ENCODE measurements at places on chromosomes 6 and 20.

GRCh38 chr6:156934069-156934460 lies 156.9 kb downstream of the ARID1B start:
- no peak for DNase-seq

DNA sequence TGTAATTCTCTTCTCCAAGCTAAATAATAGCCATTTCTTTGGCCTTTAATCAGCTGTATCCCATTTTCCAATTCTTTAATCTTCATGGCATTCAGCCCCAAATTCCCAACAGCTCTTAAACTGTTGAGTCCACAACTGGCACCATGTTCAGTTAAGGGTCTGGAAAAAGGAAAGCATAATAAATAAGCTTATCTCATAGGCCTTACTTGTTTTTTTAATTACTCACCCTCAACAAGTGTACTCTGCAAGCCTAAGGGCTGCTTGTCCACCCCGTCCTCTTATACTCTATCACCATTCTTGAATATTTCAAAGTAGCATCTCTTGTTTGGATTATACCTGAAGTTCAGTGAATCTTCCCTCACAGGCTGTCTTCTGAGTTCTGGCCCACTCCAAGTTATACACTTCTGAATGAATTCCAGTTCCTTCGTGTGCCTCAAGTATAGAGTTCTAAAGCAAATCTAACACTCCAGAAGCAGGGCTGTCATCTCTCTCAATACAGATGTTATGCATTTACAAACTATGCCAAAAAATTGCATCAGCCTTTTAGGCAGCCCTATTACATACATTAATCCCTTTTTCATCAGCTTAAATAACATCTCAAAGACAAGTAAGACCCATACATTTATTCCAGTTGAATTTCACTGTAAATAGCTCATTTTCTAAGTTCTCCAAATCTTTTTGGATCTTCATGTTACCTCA lies 98.7 kb downstream of the COL21A1 start:
- no peak for DNase-seq

DNA sequence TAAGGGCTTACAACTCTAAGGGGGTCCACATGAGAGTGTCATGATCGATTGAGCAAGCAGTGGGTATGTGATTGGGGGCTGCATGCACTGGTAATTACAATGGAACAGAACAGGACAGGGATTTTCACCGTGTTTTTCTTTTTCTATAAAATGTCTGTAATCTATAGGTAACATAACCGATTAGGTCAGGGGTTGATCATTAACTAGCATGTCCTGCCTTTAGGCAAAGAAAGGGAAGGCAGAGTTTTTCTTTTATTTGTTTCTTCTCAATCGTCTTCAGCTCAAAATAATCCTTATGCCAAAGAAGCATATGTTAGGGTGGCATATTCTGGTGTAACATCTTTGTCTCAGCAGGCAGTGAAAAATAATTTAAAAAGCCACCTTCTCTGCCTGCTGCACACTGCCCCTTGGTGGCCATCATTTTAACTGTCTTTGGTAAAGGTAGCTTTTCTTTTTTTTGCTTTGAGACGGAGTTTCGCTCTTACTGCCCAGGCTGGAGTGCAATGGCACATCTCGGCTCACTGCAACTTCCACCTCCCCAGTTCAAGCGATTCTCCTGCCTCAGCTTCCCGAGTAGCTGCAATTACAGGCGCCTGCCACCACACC lies 9.7 kb upstream of the CEP43 start:
- DNase-seq, result peak; percentile 40

GRCh38 chr6:32298632-32299336 lies 72.9 kb downstream of the TSBP1 start:
- no peak for DNase-seq

DNA sequence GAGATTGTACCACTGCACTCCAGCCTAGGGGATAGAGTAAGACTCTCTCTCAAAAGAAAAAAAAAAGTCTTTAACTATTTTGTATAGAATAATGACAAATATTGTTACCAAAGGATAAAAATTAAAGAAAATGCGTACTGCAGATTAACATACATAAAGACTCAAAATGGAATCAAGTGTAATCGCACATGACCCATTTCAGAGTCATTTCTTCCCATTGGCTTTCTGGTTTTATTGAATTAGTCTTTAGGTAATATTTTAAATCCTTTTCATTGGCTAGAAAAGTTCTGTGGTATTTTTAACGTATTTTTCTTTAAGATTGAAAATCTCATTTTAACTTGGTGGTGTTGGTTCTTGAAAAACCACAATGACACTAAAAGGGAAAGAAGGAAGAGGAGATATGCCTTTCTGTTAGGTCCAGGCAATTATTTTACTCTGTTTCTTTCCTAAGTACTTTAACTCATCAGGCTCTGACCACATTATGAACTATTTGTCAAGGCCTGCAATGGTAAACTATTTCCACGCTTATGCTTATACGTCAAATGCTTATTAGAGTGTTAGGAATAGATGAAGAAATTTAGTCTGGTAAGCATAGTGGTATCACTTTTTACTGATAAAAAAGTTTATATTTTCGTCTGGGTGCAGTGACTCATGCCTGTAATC lies 52.3 kb downstream of the PLEKHG1 start:
- no peak for DNase-seq

DNA sequence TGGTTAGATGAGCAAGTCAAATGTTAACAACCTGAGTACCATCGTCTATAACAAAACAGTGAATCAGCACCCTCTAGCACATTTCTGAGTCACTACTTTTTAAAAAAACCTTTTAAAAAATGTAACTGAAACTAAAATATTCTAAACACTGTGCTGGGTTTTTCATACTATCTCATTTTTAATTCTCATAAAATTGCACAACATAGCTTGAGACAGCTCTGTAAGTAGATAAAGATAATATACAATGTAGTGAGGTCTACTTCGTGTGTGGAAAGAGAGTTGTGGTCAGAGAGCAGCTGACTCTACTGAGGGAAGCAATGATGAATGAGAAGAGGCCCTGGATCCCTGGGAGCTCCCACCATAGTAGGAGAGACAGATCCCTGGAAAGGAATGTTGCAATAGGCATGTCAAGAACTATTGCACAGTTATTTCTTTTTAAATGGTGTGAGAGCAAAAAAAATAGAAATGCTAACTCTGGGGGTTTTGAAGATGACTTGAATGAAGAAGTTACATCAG lies 13.6 kb upstream of the CALHM6 start:
- no peak for DNase-seq

DNA sequence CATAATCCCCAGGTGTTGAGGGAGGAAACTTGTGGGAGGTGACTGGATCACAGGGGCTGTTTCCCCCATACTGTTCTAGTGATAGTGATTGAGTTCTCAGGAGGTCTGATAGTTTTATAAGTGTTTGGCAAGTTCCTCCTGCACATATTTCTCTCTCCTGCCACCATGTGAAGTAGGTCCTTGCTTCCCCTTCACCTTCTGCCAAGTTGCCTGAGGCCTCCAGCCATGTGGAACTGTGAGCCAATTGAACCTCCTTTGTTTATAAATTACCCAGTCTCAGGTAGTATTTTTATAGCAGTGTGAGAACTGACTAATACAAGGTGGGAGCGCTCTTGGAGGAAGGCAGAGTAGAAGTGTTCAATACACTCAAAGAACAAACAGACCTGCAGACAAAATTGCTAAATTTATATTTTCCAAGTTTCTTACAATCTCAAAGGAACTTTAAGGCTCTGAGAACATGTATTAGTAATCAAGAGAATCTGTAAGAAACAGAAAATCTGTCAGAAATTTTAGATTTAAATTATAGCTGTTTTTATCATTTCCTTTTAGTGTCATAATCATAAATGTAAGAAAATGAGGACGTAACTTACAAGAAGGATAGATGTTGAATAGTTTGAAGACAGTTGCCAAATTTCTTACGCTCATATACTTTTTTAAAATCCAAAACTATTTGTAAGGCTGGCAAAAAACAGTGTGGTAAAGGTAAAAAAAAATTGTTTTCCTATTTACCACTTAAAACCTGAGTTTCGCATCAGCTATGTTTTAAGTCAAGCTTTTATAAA lies 77.7 kb downstream of the ASCC3 start:
- no peak for DNase-seq

GRCh38 chr20:31607640-31608250 lies 2.7 kb downstream of the ID1 start:
- no peak for DNase-seq

GRCh38 chr6:2542101-2542857 lies 208.4 kb downstream of the MYLK4 start:
- no peak for DNase-seq

- no peak for DNase-seq
Observed at GRCh38 chr6:107811591-107812218, 12.4 kb downstream of the SCML4 start.

- DNase-seq, result no peak
Observed at GRCh38 chr20:63748934-63749270, 9.3 kb downstream of the SLC2A4RG start.

GRCh38 chr6:38531134-38531533 lies 108.6 kb downstream of the BTBD9 start:
- DNase-seq, result no peak

- no peak for DNase-seq
Observed at GRCh38 chr20:2822073-2822472, 5.9 kb downstream of the TMEM239 start.

DNA sequence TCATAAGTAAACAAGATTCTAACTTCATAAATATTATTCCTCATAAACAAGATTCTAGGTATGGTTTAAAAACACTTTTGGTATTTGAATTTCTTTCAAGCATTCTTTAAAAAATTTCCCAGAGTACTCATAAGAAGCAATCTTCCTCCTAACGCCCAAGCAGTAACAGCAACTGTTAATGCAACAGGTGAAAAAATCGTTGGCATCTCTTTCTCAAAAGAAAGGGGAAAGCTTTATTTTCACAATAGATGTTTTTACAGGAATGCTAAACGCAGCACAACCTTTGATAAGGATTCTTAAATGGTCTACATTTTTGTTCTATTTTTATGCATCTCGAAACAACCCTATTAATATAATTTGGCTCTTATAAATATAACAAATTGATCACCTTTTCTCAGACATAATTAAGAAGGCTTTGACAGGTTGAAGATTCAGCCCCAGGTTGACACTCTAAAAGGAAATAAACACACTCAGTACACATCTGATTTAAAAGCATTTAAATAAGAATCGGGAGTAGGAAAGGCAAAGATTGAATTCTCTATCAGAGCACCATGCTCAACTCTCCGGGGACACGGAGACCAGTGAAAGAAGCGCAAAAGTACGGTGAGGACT lies 634 bp downstream of the AHI1 start:
- DNase-seq, result no peak

GRCh38 chr6:63561288-63561687 lies 11.0 kb upstream of the LOC128125822 start:
- no peak for DNase-seq

GRCh38 chr20:44355498-44356352 lies at the start of gene HNF4A:
Gene HNF4A (plus strand): TSS chr20:44355699. CDS start chr20:44355805, 106 bp downstream.
- DNase-seq, result no peak

- DNase-seq, result no peak
Observed at GRCh38 chr20:1933465-1933870, 38.3 kb downstream of the SIRPA start.

- no peak for DNase-seq
Observed at GRCh38 chr6:170296423-170296745, 5.5 kb upstream of the DLL1 start.

GRCh38 chr6:2429460-2429859 lies 184.1 kb upstream of the GMDS start:
- no peak for DNase-seq

DNA sequence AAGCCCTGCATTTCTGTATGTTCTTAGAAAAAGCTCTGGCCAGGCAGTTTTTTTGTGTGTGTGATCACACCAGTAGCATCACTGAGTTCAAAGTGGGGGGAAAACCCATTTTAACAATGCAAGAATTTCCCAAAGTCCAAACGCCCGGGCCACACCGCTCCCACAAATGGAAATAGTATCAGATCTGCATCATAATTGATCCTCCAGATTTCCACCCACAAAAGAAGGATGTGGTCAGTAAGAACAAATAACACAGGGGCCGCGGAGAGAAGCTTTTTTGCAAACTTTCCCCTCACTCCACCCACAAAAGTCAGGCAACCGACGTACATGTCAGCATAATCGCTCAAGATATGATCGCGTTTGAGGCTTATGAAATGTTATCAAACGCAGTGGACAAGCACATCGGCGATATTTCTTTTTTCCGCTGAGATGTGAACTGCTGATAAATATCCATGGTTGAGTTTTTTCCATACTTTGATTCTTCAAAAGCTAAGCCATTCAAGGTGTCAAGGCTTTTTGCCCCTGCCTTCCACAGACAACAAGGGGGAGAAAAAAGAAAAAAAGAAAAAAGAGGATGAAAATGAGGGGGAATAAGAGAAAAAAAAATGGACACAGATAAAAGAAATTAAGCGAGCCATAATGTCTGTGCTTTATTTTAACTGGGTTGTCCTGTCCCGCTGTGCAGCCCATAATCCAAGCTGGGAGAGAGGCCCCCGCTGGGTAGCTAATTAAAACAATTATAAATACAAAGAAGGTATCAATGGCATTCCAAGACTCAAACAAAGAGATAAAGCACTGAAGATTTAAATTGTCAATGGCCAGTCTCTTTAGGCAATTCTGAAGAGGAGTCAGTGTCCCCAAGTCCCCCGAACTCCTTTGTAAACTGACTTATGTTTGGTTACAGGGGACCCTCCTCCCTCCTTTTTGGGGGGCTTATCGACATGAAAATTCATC lies 143.5 kb downstream of the ZFP64 start:
- DNase-seq, result no peak
